ENCODE measurements at places on chromosomes 3 and 15. TPM values are rescaled to one million over a fixed set of nuclear protein-coding genes. Genes with fewer than 3 reads are reported as not detected.

The CCDC71 gene
- total RNA-seq = 28.6 TPM

The CHDH gene
- 17.9 TPM for total RNA-seq

The NEO1 gene
- total RNA-seq = 123 TPM

The LRRC3B gene
- total RNA-seq = 0.29 TPM

The OR5K2 gene
- total RNA-seq = not detected

The SUCNR1 gene
- total RNA-seq = 0.07 TPM

The KLHL40 gene
- not detected for total RNA-seq

The ACAP2 gene
- total RNA-seq = 34.2 TPM

The PIGZ gene
- total RNA-seq = 6.0 TPM

The GRAMD2A gene
- total RNA-seq = 4.0 TPM

GRCh38 chr3:138914870-138915502 lies 32.0 kb downstream of the FOXL2 start:
- H3K4me1 ChIP-seq = peaks cover 3% of the 10 kb centered on the region
- H3K36me3 ChIP-seq = no peaks in the 10 kb centered on the region
- H3K4me3 ChIP-seq = peak overlapping the region; percentile 86
- H3K27ac ChIP-seq = peak overlapping the region; percentile 66
- no peak for DNase-seq

DNA sequence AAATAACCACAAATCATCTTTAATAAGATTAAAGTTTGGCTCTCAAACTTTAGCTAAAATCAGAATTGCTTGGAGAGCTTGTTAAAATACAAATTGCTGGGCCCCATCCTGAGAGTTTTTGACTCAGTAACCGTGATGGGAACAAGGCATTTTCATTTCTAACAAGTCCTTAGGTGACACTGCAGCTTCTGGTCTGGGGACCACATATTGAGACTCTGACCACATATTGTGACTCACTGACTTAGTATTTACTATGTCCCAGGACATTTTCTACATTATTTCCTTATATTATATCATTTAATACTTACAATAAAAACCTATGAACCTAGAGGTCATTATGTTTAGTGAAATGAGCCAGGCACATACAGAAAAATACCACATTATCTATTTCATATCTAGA lies 164.5 kb downstream of the ZMAT3 start:
- no peaks in the 10 kb centered on the region for H3K4me1 ChIP-seq
- no peaks in the 10 kb centered on the region for H3K27me3 ChIP-seq
- DNase-seq = no peak
- H3K27ac ChIP-seq = no peak overlapping the region
- H3K4me3 ChIP-seq = no peak overlapping the region

DNA sequence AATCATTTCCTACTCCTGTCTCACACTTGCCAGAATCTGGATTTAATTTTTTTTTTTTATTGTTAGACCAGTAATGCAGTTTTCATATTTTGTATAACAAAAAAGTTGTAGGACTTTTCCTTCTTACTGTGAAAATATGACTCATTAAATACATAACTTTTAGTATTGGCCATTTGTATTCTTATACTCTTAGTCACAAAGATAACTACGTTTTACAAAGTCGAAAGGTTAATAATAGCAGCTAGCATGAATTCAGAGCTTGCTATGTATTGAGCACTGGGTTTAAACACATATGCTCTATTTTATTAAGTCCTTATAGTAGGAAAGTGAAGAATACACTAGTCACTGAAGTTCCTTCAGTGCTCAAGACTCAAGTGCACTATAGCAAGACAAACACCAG lies 43.1 kb downstream of the LRRN1 start:
- no peak for DNase-seq
- H3K4me3 ChIP-seq = no peak overlapping the region
- peaks cover 3% of the 10 kb centered on the region for H3K4me1 ChIP-seq
- H3K27ac ChIP-seq = no peak overlapping the region

- DNase-seq = no peak
- no peaks in the 10 kb centered on the region for H3K36me3 ChIP-seq
- peaks cover 8% of the 10 kb centered on the region for H3K4me1 ChIP-seq
- no peak overlapping the region for H3K4me3 ChIP-seq
Observed at GRCh38 chr3:30496066-30496966, 110.1 kb upstream of the TGFBR2 start.

DNA sequence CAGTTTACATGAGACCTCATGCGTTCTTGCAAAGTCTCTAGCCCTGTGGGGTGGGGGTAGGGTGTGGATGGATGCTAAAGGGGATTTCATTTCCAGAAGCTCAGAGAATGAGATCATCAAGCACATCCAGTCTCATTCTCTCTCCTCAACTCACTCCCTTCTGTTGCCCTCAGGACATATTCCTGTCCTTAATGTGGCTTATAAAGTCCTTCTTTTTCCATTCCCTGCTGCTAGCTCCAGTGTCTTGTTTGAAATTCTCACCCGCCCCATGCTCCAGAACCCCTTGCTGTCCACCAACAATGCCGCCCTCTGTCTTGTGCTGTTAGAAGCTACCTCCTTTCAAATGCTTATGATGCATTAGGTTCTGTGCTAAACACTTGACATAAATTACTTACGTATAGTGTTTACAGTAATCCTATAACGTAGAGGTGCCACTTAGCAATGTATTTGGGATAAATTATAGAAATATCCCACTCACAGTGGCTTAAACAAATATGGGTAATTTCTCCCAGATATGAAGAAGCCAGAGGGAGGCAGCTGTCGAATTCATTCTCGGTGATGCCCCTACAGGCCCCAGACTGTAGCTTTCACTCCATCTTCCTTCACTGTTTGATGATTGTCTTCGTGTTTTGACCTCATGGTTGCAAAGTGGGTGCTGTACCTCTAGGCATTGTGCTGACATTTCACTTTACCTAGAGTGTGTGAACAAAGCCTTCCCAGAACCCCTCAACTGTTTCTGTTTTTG lies 273.1 kb upstream of the TBL1XR1 start:
- no peaks in the 10 kb centered on the region for H3K36me3 ChIP-seq
- no peak overlapping the region for H3K4me3 ChIP-seq
- H3K27me3 ChIP-seq = no peaks in the 10 kb centered on the region
- H3K4me1 ChIP-seq = peaks cover 10% of the 10 kb centered on the region

GRCh38 chr15:88274553-88275460 lies 18.3 kb upstream of the NTRK3 start:
- peaks cover 84% of the 10 kb centered on the region for H3K27me3 ChIP-seq
- H3K36me3 ChIP-seq = no peaks in the 10 kb centered on the region
- H3K4me3 ChIP-seq = no peak overlapping the region
- peak; percentile 69 for DNase-seq
- H3K4me1 ChIP-seq = peaks cover 5% of the 10 kb centered on the region

- peaks cover 52% of the 10 kb centered on the region for H3K27me3 ChIP-seq
- DNase-seq = no peak
- no peaks in the 10 kb centered on the region for H3K36me3 ChIP-seq
- H3K4me1 ChIP-seq = peaks cover 4% of the 10 kb centered on the region
- no peak overlapping the region for H3K27ac ChIP-seq
Observed at GRCh38 chr3:127170814-127171213, 22.1 kb upstream of the PRR23E start.

GRCh38 chr15:74386496-74387140 lies 19.2 kb upstream of the CYP11A1 start:
- no peaks in the 10 kb centered on the region for H3K4me1 ChIP-seq
- no peak for DNase-seq
- H3K36me3 ChIP-seq = no peaks in the 10 kb centered on the region
- H3K27ac ChIP-seq = no peak overlapping the region
- no peak overlapping the region for H3K4me3 ChIP-seq

DNA sequence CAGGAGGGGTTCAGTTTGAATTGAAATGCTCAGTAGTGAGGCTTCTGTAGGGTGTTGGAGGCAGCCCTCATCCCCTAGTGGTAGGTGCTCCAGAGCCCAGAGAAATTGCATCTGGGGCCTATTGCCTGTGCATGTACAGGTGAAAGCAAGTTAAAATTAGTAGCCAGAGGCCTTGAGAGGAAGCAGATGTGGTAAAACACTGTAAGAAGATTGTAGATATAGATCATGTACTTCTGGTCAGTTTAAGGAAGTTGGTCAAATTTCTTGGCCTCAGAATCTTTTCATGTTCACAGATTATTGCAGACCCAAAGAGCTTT lies 34.6 kb downstream of the IGSF10 start:
- peaks cover 4% of the 10 kb centered on the region for H3K4me1 ChIP-seq
- no peak for DNase-seq
- no peak overlapping the region for H3K4me3 ChIP-seq
- H3K27ac ChIP-seq = no peak overlapping the region
- peaks cover 7% of the 10 kb centered on the region for H3K36me3 ChIP-seq

GRCh38 chr3:187015903-187016638 lies 85.7 kb downstream of the ST6GAL1 start:
- H3K36me3 ChIP-seq = peaks cover 25% of the 10 kb centered on the region
- no peak overlapping the region for H3K27ac ChIP-seq
- no peak for DNase-seq
- peaks cover 6% of the 10 kb centered on the region for H3K4me1 ChIP-seq
- H3K4me3 ChIP-seq = no peak overlapping the region

DNA sequence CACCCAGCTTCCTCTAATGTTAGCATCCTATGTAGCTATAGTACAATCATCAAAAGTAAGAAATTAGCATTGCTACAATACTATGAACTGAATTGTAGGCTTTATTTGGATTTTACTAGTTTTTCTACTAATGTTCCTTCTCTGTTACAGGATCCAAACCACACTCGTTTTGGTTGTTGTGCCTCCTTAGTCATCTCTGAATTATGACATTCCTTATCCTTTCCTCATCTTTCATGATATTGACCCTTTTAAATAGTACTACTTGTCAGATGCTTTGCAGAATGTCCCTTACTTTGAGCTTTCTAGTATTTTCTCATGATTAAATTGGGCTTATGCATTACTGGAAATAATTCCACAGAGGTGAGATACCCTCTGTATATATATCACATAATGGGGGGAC lies 265.4 kb downstream of the VPS13C start:
- H3K27ac ChIP-seq = no peak overlapping the region
- no peak for DNase-seq
- H3K4me1 ChIP-seq = no peaks in the 10 kb centered on the region
- H3K27me3 ChIP-seq = peaks cover 11% of the 10 kb centered on the region

GRCh38 chr15:54707805-54708752 lies 488.7 kb downstream of the RSL24D1 start:
- no peak for DNase-seq
- no peaks in the 10 kb centered on the region for H3K36me3 ChIP-seq
- H3K4me1 ChIP-seq = no peaks in the 10 kb centered on the region

DNA sequence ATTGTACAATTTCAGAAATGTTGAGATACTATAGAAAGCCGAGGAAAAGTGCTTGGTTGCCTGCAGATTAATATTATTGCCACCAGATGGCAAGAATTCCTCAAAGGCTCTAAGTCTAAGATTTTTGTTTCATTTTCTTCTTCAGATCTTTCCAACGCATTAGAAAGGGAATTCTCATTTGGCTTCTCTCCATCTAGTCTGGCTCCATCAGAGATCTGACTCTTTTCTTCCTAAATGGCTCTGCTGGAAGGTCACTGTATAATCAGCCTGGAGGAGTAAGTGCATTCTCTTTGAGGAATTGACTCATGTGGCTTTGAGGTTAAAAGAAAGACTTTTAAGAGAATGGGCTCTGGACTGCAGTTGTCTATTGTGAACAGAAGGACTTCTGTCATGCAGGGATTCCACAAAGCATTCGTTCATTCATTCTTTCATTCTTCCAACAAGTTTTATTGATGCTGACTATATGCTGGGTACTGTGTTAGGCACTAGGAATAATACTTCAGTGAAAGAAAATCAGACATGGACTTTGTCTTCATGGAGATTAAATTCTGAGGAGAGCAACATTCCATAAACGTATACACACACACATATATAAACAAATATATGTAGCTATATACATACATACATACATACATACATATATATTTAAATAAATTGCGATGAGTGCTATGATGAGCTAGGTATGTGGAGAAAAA lies 55.3 kb downstream of the SLC28A2 start:
- no peaks in the 10 kb centered on the region for H3K36me3 ChIP-seq
- H3K4me1 ChIP-seq = peaks cover 10% of the 10 kb centered on the region
- no peak overlapping the region for H3K4me3 ChIP-seq
- peaks cover 20% of the 10 kb centered on the region for H3K27me3 ChIP-seq

DNA sequence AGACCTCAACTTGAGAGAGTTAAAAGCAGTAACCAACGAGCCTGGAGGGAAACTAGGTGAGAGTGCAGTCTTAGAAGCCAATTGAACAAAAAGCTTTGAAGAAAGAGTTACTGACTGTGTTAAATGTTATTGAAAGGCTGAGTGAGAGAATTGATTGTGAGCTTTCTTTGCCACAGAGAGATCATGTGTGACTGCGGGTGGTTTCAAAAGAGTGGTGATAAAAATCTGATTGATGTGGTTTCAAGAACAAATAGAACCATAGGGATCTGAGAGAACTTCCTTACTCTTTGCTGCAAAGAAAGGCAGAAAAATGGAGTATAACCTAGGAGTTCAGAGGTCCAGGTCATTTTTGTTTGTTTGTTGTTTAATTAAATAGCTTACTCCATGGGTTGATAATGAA lies 759.9 kb upstream of the ALCAM start:
- no peak for DNase-seq
- H3K4me1 ChIP-seq = peaks cover 8% of the 10 kb centered on the region
- no peaks in the 10 kb centered on the region for H3K36me3 ChIP-seq
- no peak overlapping the region for H3K4me3 ChIP-seq
- peak overlapping the region; percentile 11 for H3K27ac ChIP-seq

DNA sequence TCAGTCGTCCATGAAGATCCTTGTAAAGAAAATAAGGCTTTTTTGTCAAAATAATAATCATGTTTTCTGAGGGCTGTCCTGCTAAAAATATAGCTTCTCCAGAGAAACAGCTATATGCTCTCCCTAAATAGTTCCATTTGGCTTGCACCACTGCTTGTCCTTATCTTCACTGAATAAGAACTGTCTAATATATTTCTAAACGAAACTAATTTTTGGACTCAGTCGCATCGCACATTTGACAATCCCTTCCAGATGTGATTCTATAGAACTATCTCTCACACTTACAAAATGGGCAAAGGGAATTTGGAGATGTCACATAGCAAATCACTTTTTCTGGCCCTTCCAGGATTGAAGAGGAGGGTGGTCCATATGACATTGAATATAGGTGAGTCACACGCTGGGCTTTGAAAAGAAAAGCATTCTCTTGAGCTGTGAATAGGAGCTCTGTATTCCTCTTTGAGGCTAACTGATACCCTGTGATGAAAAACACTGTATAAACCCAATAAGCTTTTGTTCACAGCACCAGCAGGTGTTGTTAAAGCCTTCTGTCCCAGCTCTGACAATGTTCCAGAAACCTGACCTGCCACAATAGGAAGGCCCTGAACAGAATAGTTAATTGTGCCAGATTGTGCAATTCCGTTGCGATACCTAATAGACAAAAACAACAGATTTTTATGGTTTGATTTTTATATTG lies 1144.2 kb downstream of the ROBO2 start:
- no peak for DNase-seq
- no peak overlapping the region for H3K4me3 ChIP-seq
- H3K36me3 ChIP-seq = no peaks in the 10 kb centered on the region
- H3K27ac ChIP-seq = no peak overlapping the region
- H3K27me3 ChIP-seq = no peaks in the 10 kb centered on the region

GRCh38 chr15:77475898-77476297 lies 55.2 kb downstream of the HMG20A start:
- no peak for DNase-seq
- H3K4me1 ChIP-seq = no peaks in the 10 kb centered on the region
- H3K27me3 ChIP-seq = no peaks in the 10 kb centered on the region
- H3K36me3 ChIP-seq = peaks cover 15% of the 10 kb centered on the region

GRCh38 chr3:12462159-12462947 lies 21.9 kb upstream of the TSEN2 start:
- H3K27me3 ChIP-seq = no peaks in the 10 kb centered on the region
- peaks cover 6% of the 10 kb centered on the region for H3K4me1 ChIP-seq
- H3K4me3 ChIP-seq = peak overlapping the region; percentile 11
- H3K27ac ChIP-seq = peak overlapping the region; percentile 71
- H3K36me3 ChIP-seq = no peaks in the 10 kb centered on the region

Measured in progenitor cell of endocrine pancreas (in vitro differentiated cells).